MG63 (cell line): ENCODE measurements at places on chromosomes 3 and 15. TPM values are rescaled to one million over a fixed set of nuclear protein-coding genes. Genes with fewer than 3 reads are reported as not detected.
A peak's percentile ranks its signal among the peaks of the same experiment; 100 is the strongest.

The PATL2 gene
- not detected in 2 replicates for total RNA-seq

The RHCG gene
- not detected in 2 replicates for total RNA-seq

DNA sequence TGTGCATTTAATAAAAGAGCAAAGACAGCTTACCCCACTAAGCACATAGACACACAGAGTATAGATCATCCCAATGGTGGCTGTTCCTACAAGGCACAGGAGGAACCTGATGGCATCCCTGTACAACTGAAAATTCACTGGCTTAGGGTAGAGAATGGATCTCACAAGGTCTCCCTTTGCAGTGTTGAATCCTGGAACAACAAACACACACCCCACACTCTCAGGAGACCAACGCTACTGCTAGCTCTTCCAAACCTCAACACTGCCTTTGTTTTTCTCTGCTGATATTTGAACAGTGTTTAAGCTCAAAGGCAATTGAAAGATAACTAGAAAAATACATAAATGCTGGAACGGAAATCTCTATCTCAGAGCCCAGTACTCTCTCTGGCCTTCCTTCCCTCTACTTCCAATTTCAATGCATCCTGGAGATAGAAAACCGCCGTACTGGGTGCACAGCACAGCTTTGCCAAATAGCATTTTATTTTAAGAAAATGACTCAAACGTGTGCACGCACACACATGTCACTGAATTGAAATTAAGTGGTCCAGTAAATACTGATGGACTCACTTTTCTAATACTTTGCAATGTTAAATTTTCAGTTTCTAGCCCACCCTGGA, 87.5 kb upstream of the ATP13A5 start:
- DNase-seq: no peak

DNA sequence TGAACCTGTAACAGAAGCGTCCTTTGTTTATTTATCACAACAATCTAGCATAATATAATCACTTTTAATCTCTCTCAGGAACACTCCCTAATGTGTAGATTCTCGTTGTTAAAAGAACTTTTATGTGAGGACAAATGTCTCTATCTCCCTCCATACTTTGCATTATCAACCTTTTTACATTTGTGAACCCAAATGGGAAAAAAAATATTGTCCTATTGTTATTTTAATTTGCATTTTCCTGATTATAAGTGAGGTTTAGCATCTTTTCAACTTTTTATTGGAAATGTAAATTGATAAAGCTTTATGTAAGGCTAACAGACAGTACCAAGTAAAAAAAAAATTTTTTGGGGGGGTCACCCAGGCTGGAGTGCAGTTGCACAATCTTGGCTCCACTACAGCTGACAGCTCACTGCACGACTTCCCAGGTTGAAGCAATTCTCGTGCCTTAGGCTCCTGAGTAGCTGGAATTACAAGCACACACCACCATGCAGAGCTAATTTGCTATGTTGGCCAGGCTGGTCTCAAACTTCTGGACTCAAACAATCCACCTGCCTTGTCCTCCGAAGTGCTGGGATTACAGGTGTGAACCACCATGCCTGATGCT, 33.0 kb upstream of the DENND4A start:
- peak; percentile 20 for DNase-seq

DNA sequence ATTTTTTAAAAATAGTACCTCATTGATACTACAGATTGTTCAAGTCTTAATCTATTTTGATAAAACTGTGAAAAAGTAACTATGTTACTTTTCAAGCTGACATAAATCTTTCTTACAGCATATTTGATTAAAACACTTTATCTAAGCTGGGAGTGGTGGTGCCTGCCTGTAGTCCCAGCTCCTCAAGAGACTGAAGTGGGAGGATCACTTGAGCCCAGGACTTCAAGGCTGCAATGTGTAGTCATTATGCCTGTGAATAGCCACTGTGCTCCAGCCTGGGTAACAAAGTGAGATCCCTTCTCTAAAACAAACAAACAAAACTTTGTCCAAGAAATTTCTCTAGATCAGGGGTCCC, 59.6 kb upstream of the NEDD4 start:
- no peak for DNase-seq

GRCh38 chr3:62373215-62373614, at the start of gene FEZF2:
Gene FEZF2, minus strand, starts transcription at chr3:62373550. Its CDS starts 682 bp downstream, at chr3:62372868.
- no peak for DNase-seq
